ENCODE measurements at places on chromosomes 13 and 19.

DNA sequence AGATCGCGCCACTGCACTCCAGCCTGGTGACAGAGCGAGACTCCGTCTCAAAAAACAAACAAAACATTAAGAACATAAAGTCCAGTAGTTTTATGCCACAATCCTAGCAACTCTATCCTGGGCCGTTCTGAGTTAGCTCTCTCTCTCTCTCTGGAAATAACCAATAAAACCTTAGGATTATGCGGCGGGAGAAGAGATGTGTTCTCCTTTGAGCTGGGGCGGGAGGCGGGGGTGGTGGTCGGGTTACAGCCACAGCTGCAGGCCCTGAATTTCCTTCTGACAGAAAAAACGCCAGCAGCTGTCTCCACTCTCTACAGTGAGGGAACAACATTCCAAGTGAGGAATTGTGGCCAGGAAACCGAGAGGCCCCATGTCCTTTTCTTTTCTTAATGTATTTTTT lies 9.1 kb upstream of the PNMA8A start:
- DNase-seq, result no peak

- no peak for DNase-seq
Measured at GRCh38 chr19:533364-534058, 2.0 kb downstream of the CDC34 start.

DNA sequence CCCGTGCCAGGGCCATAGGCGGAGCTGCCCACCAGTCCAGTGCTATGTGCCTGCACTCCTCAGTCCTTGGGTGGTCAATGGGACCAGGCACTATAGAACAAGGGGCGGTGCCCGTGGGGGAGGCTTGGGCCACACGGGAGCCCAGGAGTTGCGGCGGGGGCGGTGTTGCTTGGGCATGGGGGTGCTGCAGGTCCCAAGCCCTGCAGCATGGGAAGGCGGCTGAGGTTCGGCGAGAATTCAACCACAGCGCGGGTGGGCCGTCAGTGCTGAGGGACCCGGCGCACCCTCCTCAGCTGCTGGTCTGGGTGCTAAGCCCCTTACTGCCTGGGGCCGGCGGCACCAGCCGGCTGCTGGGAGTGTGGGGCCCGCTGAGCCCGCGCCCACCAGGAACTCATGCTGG lies 242.2 kb upstream of the SGCG start:
- DNase-seq, result no peak

DNA sequence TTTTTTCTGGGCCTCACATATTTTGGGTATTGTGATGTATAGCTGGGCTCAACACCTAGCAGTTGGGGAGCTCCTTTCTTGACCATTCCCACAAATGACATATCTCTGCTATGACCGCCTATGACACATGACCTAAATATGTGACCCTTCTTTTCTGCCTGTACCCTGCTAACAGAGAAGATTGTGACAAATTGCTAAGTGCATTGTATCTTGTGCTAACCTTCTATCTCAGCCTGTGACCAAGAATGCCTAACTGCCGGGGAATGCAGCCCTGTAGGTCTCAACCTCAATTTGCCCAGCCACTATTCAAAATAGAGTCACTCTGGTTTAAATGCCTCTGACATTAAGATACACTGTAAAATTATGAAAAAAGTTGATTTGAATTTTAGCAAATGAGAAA lies 6.8 kb upstream of the ZNF429 start:
- DNase-seq, result no peak

DNA sequence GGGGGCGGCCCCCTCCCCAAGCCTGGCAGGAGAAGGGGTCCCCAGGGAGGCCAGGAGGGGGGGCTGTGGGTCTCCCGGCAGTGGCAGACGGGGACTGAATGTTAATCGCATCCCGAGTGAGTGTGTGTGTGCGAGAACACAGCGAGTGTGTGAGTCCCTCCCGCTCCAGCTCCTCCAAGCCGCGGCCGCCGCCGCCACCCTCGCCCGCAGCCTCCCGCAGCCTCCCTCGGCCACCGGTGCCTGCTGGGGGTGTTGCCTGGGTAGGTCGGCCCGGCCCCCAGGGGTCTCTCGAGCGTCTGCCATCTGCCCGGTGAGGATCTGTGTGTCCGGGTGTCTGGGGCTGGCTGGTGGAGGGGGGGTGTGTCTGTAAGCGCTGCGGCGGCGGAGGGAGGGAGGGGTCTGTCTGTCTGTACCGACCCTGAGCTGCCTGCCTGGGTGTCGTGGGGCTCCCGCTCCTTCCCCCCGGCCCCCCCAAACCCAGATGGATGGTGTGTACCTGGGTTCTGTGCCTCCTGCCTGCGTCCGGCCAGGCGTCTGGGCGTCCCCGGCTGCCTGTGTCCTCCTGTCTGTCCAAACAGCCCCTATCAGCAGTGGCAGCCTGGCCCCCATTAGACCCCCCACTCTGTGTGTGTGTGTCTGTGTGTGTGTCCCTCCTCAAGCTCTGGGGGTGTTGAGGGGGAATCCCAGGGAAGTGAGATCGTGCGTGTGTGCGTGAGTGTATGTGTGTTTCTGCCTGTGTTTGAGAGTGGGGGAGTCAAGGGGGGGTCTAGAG lies at the start of gene GRIN2D:
GRIN2D (plus strand) TSS at position 110 of the 772 bp plus-strand sequence. CDS start 4,725 bp downstream, outside the sequence.
- DNase-seq, result no peak

GRCh38 chr13:24747248-24748060 lies 16.5 kb upstream of the RNF17 start:
- DNase-seq, result no peak

DNA sequence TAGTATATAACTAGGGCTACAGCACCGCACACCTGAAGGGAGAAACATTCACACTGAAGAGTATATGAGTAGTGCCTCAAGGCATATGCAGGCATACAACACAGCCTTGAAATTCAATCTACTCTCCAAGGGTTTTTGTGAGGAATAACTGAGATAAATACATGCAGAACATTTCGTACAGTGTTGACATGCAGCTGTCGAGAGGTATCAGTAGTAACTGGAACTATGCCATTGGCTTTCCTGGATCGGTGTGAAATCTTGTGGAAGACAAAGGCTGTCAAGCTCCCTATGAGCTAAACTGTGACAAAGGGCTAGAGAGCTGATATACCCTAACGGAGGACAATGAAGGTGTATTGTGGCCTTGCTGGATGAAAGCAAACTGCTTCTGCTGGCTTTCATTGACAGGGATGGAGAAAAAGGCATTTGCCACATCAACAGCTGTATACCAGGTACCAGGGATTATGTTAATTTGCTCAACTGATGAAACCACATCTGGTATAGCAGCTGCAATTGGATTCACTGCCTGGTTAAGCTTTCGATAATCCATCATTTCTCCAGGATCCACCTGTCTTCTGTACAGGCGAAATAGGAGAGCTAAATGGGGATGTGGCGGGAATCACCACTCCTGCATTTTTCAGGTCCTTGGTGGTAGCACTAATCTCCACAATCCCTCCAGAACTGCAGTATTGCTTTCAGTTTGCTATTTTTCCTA lies 16.3 kb downstream of the MTRF1 start:
- no peak for DNase-seq

- DNase-seq, result no peak
Measured at GRCh38 chr13:44231786-44232516, 141.7 kb upstream of the SERP2 start.

GRCh38 chr19:38073841-38074685 lies 150.0 kb downstream of the DPF1 start:
- DNase-seq, result no peak

DNA sequence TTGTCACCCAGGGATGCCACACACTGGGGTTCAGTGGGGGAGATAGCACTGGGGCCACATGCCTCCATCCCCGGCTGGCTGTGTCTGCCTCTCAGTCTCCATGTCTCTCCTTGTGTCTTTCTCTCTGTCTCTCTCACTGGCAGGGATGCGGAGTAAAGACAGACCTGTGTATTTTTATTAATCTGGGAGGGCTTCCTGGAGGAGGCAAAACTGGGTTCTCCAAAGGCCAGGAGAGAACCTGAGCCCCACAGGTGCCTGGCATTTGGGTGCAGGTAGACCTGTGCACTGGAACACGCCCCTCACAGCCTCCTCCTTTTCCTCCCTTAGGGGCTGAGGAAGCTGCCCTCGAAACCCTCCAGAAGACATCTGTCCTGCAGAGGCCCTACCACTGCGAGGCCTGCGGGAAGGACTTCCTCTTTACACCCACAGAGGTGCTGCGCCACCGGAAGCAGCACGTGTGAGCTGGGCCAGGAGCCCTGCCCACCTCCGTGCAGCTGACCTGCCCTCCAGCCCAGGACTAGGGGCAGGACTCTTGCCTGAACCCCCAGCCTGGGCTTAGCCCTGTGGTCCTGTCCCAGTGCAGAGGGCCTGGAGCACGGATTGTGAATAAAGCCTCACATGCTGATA lies 32.7 kb downstream of the DHX34 start:
- no peak for DNase-seq

- DNase-seq, result no peak
Measured at GRCh38 chr19:41112728-41113290, 1.4 kb upstream of the CYP2F1 start.

DNA sequence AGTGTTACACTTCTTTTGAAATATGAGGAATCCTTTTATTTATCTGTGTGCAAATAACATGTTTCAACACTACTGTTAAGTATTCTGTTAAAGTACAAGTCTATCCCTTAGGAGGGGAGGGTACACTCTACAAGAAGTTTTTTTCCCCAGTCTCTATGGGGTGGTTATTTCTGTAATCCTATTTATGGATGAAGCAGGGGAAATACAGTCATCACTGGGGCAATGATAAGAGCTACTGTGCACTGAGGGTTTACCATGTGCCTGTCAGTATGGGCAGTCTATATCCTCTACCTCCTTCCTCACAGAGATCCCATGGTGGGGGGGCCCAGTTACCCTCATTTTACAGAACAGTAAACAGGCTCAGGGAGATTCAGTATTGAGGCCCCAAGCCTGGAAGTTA lies 16.6 kb upstream of the TRIM13 start:
- DNase-seq, result no peak

DNA sequence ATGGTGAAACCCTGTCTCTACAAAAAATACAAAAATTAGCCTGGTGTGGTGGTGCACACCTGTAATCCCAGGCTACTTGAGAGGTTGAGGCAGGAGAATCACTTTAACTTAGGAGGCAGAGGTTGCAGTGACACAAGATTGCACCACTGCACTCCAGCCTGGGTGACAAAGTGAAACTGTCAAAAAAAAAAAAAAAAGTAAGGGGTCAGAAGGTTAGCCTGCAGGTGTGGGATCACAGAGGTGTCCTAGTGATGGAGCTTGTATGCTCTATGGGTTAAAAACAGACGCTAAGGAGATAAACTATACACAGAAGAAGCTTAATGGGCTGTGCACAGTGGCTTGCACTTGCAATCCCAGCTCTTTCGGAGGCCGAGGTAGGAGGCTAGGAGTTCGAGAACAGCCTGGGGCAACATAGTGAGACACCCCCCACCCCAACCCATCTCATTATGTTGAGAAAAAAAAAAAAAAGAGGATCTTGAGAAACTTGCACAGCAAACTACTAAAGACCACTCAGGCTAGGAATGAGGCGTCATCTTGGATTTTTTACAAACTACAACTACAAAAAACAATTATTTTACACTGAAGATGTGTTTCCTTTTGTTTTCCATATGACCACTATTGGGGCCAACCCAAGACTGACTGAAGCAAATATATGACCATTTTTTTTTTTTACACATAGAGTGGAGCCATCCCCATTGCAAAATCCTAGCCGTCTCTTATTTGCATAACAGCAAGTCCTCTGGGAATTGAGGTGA lies 7.9 kb downstream of the FOSB start:
- DNase-seq, result no peak

GRCh38 chr19:48913114-48913889 lies 13.2 kb downstream of the NUCB1 start:
- no peak for DNase-seq

- no peak for DNase-seq
Measured at GRCh38 chr13:100306434-100306999, 217.6 kb downstream of the PCCA start.

DNA sequence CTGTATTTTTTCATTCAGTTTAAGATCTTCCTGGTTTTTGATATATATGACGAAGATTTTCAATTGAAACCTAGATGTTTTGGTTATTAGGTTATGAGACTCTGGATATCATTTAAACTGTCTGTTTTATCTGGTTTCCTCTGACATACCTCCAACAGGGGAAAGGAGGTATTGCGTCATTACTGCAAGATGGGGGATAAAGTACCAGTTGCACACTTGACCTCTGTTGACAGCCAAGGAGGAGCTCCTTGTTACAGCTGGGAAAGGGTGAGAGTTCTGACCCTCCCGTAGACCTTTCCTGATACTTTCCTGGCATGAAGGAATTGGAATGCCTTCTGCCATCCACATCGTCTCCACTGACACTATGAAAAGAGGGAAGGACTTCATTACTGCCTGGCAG lies 82.0 kb upstream of the SHISA2 start:
- no peak for DNase-seq

- no peak for DNase-seq
Measured at GRCh38 chr13:20843166-20843565, 59.4 kb downstream of the XPO4 start.

- DNase-seq, result no peak
Measured at GRCh38 chr13:108933061-108933460, 303.6 kb downstream of the MYO16 start.

- no peak for DNase-seq
Measured at GRCh38 chr13:65909501-65909900, 1320.6 kb downstream of the PCDH9 start.

GRCh38 chr19:32653599-32653915 lies 21.4 kb downstream of the ANKRD27 start:
- DNase-seq, result no peak

- no peak for DNase-seq
Measured at GRCh38 chr19:39481676-39482075, 1.0 kb downstream of the TIMM50 start.

GRCh38 chr19:29285878-29286277 lies 72.9 kb upstream of the UQCRFS1 start:
- DNase-seq, result no peak

DNA sequence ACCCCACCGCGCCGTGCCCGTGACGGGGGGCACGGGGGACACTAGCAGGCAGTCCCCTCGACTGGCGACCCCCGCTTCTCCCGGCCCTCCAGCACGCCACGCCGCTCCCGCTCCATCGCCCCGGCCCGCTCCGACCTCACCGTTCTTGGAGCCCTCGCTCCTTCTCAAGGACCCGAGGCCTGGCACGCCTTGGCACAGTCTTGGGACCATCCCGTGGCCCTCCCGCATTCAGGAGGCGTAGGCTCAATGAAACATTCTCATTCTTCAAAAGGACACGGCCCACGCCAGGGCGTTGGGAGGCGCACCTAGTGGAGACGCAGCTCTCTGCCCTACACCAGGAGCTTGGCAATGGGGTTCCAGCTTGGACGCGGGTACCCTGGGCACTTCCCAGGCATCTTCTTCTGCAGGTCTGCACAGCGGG lies 473 bp upstream of the CERS1 start:
- DNase-seq, result no peak
